ENCODE measurements at places on chromosomes 4 and X. TPM values are rescaled to one million over a fixed set of nuclear protein-coding genes. Genes with fewer than 3 reads are reported as not detected.

COL4A6 gene
- 2.0 TPM for total RNA-seq

RAB9B gene
- total RNA-seq: 48.9 TPM

TDO2 gene
- total RNA-seq: not detected

IL2RG gene
- total RNA-seq: not detected

HSFX2 gene
- 1.2 TPM for total RNA-seq

ARHGEF38 gene
- total RNA-seq: under 0.01 TPM

RASSF6 gene
- under 0.01 TPM for total RNA-seq

GLRA3 gene
- 6.1 TPM for total RNA-seq

DNA sequence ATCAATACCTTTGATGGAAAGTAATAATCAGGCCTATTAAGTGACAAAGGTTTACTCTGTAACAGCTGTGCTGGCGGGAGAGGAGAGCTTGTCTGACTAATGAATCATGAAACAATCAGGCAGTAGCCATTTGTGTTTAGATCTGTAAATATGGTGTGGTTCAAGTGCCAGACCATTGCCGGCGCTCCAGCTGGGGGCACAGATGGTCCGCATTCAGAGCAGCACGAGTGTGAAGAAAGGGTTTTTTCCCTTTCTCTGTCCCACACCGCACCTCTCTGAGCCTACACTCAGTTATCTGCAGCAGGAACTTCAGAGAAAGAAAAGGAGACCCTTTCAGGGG, 111.3 kb upstream of the PAQR3 start:
- DNase-seq: no peak

DNA sequence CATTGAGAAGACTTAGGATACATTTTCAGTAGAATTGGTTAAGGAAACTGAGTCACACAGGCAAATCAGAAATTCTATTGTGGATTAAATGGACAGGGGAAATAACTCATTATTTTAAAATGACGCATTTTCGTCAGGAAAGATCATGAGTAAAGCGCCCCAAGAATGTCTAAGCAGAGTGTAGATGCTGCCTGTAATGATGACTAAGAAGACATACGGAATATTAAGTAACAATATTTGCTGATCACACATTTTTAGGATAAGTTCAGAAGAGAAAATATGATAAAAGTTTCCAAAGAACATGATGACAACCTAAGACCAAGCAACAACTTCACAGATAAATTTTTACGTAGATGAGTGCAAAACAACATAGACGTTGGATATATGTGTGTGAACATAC, 596.3 kb upstream of the TENM3 start:
- no peak for DNase-seq

GRCh38 chrX:16851421-16851820, 18.7 kb downstream of the RBBP7 start:
- DNase-seq: no peak

DNA sequence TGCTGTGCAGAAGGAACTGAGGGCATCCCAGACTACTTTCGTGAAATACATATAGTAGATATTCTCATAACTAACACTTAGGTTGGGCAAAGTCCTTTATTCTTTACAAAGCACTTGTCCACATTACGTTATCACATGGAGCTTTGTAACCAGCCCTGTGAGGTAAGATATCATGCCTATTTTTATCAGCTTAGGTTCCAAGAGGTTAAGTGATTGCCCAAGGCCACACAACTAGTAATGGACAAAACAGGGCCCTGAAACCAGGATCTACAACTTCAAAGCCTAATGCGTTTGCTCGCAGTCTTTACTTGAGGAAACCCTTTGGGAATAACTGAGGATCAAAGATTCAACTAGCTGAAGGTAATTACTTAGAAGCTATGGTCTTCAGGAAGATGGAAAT, 261.5 kb downstream of the GPC3 start:
- DNase-seq: no peak

- DNase-seq: no peak
Observed at GRCh38 chr4:149910177-149910576, 94.5 kb upstream of the IQCM start.

- no peak for DNase-seq
Observed at GRCh38 chr4:16207409-16207808, 18.9 kb downstream of the TAPT1 start.

DNA sequence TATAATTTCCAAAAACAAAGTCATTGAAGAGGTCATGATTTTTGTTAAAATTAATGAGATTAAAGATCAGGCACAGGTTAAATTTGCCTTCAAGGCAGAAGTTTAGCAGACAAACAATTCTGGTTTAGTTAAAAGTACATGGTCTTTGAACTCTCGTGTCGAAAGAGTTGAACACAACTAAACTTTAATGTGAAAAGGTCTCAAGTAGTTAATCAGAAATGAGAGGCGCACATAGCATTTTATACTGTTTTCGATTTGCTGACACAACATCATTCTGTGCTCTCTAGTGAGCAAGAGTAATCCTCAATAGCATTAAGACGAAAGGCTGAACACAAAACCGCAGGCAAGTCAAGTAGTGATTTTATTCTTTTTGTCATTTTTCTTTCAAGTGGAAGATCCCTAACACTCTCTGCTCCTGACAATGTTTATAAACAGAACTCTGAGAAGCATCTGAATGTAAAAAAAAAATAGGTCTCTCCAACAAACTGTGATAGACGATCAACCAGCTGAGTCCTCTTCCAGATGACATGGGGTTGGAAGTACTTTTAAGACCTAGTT, 49.8 kb downstream of the SH3RF1 start:
- no peak for DNase-seq

DNA sequence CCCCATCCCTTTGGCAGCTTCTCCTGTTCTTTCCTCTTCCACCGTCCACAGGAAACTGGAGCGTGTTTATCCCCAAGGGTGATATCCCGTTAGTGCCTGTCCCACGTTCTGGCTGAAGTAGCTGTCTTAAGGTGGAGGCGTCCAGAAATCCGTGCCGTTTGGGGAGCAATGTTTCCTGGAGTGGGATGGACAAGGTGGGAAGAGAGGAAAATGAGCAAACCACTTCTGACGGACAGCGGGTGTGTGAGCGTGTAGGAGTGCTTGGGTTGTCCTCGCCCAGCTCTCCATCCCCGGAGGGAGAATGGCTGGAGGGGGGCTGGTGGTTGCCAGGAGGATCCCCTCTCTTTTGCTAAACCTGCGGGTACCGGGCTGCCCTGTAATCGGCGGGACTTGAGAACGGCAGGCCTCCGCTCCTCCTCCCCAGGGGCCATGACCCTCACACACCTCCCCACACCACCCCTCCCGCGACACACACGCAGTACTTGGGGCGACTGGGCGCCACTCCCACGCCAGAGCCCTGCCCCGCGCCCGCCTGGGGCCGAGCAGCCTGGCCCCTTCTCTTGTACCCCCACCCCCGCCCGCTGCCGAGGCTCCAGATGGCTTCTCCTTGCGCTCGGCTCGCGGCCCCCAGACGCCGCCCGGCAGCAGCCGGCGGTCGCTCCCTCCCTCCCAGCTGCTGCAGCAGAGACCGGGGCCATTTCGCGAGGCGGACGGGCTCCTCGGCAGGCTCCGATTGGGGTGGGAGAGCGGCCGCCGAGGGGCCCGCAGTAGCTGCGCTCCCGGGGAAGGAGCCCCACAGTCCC, 13.9 kb upstream of the PRDM8 start:
- DNase-seq: peak; percentile 6

- no peak for DNase-seq
Observed at GRCh38 chr4:161291222-161291621, 872.6 kb downstream of the FSTL5 start.

DNA sequence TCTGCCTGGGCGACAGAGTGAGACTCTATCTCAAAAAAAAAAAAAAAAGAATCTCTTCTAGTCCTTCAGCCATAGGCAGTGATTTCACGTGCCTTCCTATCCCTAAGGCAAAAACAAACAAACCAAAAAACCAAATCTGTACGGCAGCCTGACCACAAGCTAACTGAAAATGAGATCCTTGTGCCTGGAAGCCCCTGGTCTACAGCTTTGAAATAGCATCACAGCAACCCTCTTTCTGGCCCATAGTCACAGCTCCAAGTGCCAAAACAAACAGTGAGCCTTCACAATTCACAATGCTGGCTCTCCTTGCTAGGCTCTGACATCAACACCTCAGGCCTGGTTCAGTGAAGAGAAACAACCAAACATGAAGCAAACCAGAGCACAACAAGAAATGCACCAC, 46.1 kb downstream of the TMEM150C start:
- DNase-seq: peak; percentile 35

- no peak for DNase-seq
Observed at GRCh38 chrX:80138938-80139337, 124.4 kb downstream of the TBX22 start.

- DNase-seq: no peak
Observed at GRCh38 chr4:172982151-172982590, 186.4 kb upstream of the GALNT7 start.

DNA sequence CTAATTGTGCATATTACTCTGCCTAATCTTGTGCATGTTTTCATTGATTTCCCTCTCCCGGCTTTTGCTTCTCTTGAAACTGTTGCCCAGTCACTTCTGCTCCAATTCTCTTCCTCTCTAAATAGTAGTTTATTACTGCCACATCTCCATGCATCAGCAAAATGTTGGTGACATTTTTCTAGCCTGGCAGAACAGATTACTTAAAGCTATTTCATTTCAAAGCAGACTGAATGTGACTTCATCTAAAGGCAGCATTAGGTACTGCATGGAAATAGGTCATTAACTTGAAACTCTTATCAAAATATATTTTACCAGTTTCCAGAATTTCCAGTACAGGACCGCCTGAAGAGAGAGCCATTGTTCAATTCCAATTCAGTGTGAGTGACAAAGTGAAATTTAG, 52.4 kb downstream of the HPGDS start:
- DNase-seq: no peak

GRCh38 chr4:158783785-158784184, 15.0 kb downstream of the FNIP2 start:
- DNase-seq: no peak
